ENCODE measurements at places on chromosomes 11 and 22.

GRCh38 chr11:123231777-123232176, 36.7 kb upstream of the CLMP start:
- no peak for DNase-seq

- no peak for DNase-seq
Measured at GRCh38 chr11:129365816-129366215, 9.8 kb upstream of the BARX2 start.

GRCh38 chr11:8039530-8040260, 41.3 kb upstream of the TUB start:
- no peak for DNase-seq

DNA sequence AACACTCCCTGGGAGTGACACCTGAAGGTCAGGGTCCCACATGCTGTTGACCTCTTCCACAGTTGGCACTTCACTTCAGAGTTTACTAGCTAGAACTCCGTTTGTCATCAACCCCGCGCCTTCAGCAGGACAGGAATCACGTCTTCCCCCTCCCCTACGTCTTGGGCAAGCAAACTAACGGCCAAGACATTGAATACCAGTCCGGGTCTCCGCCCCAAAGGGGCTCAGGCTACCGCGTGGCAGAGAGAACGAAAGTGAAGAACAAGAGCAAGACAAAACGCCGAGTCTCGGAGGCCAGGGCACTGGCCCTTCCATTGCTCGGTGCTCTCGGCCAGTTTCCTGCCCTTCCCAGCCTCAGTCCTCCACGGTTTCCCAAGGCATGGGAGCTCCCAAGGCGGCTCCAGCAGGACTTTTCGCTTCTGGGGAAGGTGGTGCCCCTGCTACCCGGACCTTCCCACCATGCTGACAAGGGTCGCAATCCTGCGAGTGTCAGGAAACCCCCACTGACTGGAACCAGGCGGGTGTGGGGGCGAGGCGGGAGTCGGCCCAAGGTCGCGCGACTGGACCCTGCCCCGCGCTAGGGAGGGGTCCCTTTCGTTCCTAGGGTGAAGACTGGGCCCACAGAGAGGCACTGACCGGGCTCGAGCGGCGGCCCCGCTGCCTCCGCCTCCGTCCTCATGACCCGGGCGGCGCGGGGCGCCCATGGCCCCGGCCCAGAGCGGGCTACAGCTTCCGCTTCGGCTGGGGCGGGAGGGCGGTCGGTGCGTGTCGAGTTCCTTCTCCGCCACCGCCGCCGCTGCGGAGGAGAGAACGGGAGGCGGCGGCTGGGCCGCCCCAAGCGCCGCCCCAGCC, at the start of gene GUCD1:
Gene GUCD1 (minus strand): TSS at position 826 of the 852 bp plus-strand sequence. CDS start 147 bp downstream, at position 679.
- DNase-seq: no peak

DNA sequence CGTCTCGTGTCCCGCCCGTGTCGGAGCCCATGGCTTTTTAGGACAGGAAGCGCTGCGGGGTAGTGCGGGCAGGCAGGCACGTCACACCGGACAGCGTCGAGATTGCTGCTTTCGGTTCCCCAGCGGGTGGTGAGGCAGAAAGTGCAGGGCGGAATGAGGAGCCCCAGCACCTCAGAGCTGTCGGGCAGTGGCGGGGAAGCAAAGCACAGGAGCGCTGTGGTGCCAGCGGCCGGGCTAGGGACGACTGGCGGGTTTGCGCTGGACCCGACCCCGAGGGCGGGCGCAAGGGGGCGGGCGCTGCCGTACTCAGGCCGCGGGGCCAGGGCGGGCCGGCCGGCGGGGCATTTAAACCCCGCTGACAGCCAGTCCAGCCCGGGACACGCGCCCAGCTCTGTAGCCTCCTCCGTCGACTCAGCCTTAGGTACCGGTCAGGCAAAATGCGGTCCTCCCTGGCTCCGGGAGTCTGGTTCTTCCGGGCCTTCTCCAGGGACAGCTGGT, at the start of gene SLC37A2:
Gene SLC37A2 (plus strand): TSS at position 375 of the 498 bp plus-strand sequence. CDS start 63 bp downstream, at position 438.
- peak; percentile 32 for DNase-seq

DNA sequence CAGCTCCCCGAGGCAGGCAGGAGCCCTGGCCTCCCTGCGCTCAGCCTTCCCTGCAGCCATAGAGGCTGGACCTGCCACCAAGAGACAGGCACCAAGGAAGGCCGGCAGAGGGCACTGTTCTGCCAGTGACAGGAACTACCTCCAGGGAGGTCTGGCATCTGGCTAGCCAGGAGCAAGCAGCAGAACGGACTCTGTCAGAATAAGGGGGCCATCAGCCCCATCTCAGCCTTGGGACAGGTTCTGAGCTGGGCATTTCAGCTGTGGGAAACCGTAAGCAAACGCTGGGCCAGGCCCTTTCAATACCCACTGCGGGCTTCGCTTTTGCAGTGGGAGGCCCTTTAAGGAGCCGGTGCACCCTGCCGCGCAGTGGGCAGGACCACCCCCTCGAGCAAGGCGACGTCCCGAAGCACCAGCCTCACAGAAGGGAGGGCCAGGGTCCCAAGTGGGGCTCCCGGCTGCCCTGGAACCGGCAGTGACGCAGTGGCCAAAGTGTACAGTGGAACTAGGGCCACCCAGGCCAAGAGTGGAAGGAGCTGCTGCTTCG, 18.2 kb downstream of the IFT27 start:
- peak; percentile 12 for DNase-seq

DNA sequence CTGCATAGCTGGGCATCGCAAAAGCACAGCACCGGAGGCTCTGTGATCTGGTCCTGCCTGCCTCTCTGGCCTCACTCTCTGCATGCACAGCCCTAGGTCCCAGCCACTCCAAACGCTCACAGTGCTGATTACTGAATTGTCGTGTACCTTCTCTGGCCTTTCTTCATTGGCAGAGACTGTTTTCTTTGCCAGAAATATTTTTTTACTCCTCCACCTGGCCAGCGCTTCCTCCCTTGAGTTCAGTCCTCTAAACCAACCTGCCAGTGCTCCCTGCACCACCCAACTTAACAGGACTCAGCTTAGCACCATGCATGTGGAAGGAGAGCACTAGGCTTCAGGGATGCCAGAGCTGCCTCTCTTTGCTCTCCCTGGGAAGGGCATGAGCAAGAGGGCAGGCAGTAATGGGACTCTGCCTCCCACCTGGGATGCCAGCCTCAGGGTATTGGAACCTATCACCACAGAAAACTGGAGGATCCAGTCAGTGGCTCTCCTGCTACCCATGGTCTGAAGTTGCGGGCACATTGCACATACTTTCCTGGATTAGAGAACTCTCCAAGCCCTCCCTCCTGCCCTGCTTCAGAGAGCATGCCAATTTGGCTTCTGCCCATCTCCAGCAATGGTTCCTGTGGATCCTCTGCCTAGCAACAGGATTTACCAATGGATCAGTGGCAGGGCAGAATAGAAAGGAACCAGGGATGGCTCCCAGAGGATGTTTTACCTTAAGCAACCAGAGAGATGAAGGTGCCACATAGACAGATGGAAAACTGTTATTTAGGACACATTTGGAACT, 37.0 kb upstream of the GNAZ start:
- no peak for DNase-seq

DNA sequence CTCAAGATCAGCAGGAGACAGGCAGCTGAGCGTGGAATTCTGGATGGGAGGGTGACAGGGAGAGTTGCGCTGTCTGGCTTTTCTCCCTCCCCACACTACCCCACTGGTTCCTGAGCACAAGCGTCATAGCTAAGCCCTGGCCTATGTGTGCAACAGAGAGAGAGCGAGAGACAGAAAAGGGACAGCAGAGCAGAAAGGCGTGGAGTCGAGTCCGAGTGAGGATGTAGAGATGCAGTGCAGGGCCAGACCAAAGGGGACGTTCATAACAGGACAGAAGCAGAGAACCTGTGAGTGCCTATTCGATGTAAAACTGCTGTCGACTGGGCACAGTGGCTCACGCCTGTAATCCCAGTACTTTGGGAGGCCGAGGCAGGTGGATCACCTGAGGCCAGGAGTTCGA, 94.0 kb upstream of the TMEM45B start:
- DNase-seq: no peak

DNA sequence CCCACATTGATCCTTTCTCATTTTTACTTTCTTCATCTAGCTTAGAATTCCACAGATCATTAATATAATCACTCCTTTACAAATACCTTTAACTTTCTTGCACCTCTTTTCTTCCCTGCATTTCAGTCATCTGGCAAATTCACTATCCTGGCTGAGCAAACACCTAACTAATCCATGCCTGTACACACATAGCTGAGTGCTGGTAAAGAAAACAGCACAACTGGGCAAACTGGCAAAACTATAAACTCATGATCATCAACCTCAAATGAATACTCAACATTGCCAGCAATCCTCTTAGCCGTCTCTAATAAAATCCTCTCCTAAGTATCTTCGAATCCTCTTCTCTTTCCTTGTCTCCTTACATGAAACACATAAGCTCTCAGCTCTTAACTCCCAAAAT, 52.4 kb downstream of the PICALM start:
- no peak for DNase-seq

DNA sequence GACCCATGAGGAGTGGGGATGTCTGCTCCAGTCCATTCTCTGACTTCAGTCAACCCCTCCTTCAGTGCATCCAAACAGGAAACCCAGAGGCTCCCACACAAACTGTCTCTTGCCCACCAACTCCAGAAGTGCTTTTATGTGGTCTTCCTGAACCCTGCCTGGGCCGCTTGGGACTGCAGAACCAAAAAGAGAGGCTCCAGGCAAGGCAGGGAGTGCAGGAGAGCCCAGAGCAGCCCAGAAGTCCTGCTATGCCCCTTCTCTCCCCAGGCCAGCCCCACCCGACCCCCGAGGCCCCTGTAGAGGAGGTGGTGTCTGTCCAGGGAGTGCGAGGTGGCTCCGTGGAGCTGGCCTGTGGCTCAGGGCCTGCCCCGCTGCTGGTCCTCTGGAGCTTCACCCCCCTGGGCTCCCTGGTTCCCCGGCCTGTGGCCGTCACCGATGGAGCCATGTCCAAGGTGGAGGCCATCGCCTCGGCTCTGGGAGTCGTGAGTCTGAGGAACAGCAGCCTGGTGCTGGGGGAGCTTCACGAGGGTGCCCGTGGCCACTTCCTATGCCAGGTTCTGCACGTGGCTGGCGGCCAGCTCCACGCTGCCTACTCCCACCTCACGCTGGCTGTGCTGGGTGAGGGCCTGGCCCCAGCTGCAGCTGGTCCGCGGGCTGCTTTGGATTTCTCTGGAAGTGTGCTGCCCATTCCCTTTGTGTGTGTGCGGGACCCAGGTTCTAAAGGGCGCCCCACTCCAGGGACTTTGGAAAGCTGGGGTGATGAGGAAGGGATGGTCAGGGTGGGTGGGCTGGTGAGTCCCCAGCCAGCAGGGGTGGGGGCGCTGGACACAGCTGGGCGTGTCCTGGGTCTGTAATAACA, 1.8 kb downstream of the VSIG10L2 start:
- no peak for DNase-seq

GRCh38 chr11:102111011-102111786, 952 bp downstream of the YAP1 start:
- DNase-seq: peak; percentile 32

- DNase-seq: no peak
Measured at GRCh38 chr22:17596226-17596625, 32.3 kb downstream of the ATP6V1E1 start.

- no peak for DNase-seq
Measured at GRCh38 chr22:45832959-45833580, 143.9 kb downstream of the WNT7B start.

DNA sequence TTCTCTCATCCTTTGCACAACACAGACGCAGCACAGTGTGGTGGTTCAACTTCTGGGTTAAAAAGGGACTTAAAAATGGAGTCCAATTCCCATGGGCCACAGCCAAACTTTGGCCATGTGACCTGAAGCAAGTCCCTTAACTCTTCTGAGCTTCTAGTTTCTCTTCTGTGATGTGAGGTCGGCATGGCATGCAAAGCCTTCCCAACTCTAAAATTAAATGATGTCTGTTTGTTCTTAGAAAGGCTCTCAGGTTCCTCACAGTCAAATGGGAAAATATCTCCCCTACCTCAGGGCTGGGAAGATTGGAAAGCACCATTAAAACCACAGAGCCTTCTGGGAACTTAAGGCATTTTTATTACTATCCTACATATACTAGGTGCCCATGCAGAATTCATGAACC, 38.8 kb downstream of the LGR4 start:
- no peak for DNase-seq

DNA sequence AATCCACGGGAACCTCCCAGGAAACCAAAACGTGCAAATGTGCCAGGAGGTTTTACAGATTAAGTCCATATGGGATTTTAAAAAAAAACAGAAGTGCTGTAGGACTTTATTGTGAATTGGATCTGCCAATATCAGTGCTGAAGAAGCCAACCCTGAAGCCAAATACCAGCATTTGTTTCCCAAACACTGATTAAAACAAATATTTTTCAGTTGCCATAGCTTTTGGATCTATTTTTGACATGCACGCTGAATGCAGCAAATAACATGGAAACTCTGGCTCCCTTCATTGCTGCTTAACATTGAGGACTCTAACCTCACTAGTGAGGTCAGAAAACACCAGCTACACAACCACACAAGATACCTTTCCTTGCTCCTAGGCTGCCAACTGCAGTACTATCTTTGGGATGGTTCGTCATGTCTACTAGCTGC, 28.4 kb upstream of the SIK2 start:
- DNase-seq: no peak

DNA sequence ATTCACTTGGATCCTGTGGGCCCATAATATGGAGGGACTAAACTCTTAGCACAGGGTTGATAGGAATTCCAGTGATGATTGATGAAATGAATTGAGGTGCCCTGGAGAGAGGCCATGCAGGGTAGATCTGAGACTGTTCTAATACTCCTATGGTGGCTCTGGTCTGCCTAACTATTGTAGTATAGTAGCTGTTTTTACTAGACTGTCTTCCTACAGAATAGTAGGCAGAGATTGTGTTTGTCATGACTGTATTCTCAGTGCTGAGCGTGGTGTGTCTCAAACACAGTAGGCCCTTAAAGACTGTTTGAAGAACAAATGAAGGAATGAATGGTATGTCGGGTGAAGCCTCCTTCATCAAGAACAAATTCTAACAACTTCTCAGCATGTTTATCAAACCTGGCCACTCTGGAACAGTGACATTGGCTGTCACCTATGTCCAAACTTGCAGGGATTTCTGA, 107.0 kb upstream of the SESN3 start:
- DNase-seq: no peak

GRCh38 chr11:62999649-63000048, 14.9 kb upstream of the SLC22A6 start:
- DNase-seq: no peak

DNA sequence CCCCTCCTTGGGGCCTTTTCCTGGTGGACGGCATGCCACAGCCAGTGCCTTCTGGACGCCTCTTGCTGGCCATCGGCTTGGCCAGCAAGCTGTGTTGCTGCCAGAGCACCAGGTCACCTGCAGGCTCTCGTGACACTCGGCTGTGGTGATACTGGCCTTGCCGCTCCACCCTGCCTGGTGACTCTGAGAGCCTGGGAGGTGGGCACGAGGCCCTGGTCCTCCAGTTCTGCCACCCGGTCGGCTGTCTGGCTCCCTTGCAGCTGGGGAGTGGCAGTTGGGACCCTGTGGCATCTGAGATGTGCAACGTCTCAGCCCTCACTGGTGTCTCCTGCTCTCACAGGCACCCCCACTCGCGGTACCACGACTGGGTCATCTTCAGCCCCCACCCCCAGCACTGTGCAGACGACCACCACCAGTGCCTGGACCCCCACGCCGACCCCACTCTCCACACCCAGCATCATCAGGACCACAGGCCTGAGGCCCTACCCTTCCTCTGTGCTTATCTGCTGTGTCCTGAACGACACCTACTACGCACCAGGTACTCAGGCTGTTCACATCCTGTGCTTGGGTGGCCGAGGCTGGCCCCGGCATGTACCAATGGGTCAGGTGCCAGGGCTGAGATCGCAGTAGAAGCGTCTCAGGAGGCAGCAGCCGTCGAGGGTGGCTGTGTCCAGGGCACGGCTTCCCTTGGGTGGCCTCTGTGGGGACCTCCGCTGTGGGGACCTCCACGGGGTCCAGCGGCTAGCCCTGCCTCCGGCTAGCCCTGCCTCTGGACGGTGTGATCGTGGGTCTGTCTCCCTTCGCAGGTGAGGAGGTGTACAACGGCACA, 26.0 kb downstream of the MUC2 start:
- DNase-seq: no peak

Data from hypothalamus (tissue), 51 donors.